ENCODE measurements at places on chromosomes 12 and 14.

DNA sequence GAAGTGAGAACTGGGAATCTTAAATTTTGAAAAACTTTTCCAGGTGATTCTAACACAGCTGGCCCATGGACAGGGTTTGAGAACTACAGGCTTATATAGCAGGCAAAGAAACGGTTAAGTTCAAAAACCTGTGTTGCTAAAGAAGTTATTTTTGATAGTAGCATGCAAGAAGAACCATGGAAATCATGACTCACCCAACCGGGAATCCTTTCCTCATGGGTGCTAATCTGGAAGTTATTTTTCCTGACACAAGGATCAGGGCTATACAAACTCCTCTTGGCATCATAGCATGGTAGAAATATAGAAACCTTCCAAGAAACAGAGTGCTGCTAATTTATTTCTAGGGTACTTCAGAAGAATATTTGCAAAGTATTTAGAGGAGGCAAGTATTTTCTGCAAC is 588.7 kb downstream of the CCER1 start:
- DNase-seq, result no peak

GRCh38 chr12:59429766-59430165 is 166.1 kb upstream of the SLC16A7 start:
- DNase-seq, result no peak

DNA sequence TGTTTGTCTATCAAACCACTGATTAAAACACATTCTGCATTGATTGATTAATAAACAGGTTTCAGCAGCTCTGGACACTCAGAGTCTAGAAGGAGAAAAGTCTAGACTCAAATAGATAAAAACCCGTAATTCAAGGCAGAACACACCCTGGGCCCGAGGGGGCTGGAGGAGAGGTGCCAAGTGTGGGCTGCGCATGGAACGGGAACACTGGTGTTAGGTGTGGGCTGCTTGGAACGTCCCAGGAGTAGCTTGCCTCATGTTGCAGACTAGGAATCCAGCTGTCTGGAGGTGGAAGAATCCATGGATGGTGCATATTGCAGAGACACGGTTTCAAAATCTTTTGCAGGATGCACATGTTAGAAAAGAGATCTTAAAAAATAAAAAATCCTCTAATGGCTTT is 223.0 kb downstream of the APAF1 start:
- no peak for DNase-seq

DNA sequence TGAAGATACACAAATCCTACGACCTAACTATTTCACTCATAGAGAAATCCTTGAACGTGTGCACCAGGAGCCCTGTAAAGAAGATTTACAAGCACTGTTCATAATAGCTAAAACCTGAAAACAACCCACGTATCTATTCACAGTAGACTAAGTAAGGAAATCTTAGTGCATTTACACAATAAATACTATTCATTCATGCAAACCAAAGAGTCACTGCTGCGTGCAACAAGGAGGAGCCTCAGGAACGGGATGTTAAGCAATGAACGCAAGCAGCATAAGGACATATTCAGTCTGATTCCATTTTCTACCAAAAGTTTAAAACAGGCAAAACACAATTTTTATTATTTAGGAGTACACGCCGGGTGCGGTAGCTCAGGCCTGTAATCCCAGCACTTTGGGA is 176.6 kb downstream of the TTC7B start:
- no peak for DNase-seq

- DNase-seq, result no peak
These were observed 19.1 kb downstream of the ANKRD9 start for GRCh38 chr14:102490456-102490855.
